Stimulated activated CD8-positive, alpha-beta memory T cell treated with anti-CD3 and anti-CD28 coated beads, Interleukin-4, amount 100 ng/mL, for 24 hours (primary cell): ENCODE measurements at places on chromosomes 2 and 18.

- DNase-seq = no peak
Observed at GRCh38 chr2:224272237-224272910, 129.5 kb downstream of the FAM124B start.

DNA sequence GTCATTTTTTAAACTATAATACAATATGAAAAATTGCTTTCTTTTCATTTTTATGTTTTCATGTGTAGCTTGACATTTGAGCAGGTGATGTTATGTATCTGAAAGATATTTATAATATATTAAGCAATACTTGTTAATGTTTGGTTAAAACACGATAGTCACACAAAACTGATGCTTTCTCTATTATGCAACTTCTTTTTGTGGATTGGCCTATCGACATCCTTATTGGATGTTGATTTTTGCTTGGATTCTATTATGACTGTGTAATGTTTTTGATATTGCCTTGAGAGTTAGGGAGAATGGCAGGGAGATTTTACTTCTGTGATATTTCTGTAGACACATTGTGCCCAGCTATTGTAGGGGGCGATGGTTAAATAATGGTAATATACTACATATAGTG is 128.0 kb downstream of the ZNF407 start:
- DNase-seq = no peak

DNA sequence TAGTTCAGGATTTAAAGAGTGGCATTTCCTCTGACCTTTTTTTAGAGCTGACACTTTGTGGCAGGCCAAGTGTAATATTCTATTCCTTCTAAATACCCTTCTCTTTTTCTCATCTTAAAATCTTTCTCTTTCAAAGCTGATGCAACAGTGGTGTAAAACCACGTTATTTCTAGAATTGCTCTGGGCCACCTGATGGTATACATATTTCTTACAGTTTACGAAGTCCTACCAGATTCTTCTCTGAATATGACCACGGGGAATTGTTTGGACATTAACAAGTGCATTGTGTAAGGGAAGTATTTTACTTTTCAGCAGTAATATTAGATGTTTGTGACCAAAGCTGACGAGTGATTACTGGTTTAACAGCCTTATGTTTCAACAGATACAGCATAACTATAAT is 109.9 kb downstream of the PTPRM start:
- DNase-seq = no peak

- DNase-seq = no peak
Observed at GRCh38 chr2:239612133-239612532, 211.3 kb upstream of the HDAC4 start.

GRCh38 chr18:44497757-44498490 is 182.8 kb upstream of the SETBP1 start:
- DNase-seq = no peak

DNA sequence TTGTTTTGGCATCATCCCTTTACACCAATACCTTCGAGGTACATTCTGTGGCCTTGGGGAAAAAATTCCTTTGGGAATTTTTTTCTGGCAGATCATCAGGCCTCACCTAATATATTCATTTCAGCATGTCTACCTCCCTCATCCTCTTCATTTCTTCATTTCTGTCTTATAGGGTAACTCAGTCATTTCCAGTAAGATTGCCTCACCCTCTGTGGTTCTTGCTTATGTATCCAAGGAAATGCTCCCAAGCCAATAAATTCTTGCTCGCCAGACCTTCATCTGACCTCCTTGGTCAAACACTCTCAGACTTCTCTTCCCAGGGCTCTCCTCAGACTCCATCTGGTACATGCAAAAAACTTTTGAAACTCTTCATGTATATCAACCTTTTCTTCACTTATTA is 265.6 kb downstream of the TMX3 start:
- DNase-seq = no peak

DNA sequence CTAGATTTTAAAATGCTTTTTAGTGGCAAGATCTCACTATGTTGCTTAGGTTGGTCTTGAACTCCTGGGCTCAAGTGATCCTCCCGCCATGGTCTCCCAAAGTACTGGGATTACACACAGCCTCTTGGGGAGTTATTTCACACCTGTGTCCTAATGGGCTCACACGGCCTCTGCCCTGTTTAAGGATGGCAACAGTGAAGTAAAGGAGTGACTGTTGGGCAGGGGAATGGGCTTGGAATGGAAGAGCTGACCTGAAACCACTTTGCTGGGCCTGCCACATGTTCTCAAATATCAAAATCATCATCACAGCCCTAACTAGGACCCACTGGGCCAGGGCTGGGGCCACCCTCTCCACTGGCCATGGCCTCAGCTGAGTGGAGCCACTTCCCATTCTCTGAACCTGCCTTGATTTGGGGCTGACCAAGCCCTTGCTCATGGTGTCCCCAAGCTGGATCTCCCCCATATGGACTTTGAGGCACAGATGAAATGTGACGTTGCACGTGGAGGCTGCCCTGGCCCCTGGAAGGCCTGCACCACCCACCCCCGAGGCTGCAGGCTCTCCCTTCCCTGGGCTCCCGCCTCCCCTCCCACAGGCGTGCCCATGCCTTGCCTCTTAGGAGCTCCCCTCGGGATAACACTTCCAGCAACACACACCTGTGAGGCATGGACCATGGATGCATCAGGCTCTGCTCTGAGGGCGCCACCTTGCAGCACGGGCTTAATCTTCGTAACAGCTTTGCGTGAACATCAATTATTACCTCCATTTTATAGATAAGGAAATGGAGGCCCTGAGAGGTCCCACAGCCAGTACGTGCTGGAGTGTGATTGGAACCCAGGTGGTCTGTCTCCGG is 71.8 kb upstream of the SMAD7 start:
- no peak for DNase-seq

DNA sequence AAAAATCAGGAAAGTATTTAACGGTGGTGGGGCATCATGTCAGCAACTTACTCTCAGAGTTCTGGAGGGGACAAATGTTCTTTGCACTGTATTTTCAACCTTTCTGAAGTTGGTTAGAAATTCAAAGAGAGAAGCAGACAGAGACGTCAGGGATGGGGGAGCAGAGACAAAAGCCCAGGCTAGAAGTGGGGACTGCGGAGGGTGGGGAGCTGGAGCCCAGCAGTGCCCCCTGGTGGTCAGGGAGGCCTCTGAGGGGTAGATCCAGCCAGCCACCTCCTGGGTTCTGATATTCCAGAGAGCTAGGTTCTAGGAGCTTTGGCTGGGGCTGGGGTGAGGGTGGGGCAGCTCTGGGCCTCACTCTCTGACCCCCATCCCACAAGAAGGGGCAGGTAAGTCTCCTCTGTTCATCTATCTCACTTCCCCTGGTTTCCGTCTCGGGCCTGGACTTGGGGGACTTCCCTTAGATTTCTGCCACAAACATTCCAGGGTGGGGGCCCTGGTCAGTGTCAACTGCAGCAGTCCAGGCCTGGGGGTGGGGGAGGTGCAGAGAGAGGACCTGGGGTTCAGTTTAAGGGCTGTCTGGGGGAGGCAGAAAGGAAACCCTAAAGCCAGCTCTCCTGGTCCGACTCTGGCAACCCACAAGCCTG is 8.9 kb downstream of the TNS1 start:
- peak; percentile 38 for DNase-seq

DNA sequence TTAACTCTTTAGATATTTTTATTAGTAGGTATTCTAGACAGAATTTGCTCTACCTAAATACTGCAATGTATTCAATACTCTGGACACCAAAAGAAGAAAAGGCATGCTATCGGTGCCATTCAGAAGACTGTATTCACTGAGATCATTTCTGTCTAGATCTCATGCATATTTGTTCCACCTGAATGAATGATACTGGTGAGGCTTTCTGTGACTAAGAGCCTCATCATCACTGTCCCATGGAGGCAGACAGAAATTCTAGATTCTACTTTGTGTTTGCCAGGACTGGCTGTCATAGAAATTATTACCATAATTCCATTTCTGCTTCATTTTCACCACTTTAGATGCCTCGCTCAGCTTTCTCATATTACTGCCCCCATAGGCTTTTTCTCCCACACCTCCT is 340.7 kb downstream of the MBD2 start:
- DNase-seq = no peak

- no peak for DNase-seq
Observed at GRCh38 chr2:200735061-200735460, 76.6 kb upstream of the BZW1 start.

DNA sequence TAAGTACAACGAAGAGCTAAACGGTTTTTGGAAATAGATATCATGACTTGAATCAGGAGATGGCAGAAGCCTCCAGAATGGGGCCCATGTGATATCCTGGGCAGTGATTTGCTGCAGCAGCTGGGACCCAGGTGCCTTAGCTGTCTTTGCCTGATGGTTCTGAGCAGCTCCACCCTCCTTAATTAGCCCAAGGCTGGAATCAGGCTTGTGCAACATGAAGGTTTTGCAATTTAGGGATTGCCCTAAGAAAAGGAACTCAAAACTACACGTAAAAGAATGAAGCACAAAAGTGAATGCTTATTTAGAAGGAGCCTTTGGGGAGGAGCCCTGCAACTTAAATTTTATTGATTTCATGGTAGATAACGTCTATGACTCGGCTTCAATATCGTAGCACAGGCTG is 17.3 kb upstream of the CNDP2 start:
- DNase-seq = no peak

- DNase-seq = no peak
Observed at GRCh38 chr18:73901566-73901965, 246.1 kb downstream of the FBXO15 start.

- DNase-seq = no peak
Observed at GRCh38 chr18:905948-906415, 1.3 kb downstream of the ADCYAP1 start.

DNA sequence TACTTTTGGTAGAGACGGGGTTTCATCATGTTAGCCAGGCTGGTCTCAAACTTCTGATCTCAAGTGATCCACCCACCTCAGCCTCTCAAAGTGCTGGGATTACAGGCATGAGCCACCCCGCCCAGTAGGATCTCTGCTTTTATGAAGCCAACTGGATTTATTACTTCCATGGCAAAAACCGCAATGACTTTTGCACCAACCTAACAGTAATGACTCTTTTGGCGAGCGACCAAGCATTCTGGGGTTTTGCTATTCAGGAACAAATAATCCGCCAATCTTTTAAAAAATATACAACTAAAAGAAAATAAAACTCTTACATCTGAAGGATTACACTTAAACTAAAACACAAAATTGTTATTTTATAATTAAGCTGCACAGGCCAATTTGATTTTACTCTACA is 260.6 kb downstream of the ZEB2 start:
- DNase-seq = no peak

GRCh38 chr18:48828194-48828545 is 122.6 kb downstream of the SMAD7 start:
- DNase-seq = no peak

DNA sequence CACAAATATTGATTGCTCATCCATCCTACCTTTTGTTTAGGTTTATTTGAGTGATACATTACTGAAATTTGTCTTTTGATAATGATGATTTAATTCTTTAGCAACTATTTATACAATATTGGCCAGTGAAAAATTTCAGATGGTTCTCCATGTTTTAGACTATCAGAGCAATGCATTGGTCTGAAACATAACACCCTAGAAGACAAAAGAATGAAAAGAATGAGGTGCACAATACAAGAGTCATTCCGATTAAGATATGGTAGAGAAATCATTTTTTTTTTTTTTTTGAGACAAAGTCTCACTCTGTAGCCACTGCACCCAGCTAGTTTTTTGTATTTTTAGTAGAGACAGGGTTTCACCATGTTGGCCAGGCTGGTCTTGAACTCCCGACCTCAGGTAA is 197.4 kb upstream of the FAM98A start:
- no peak for DNase-seq

GRCh38 chr2:155703917-155704316 is 628.6 kb downstream of the NR4A2 start:
- DNase-seq = no peak

DNA sequence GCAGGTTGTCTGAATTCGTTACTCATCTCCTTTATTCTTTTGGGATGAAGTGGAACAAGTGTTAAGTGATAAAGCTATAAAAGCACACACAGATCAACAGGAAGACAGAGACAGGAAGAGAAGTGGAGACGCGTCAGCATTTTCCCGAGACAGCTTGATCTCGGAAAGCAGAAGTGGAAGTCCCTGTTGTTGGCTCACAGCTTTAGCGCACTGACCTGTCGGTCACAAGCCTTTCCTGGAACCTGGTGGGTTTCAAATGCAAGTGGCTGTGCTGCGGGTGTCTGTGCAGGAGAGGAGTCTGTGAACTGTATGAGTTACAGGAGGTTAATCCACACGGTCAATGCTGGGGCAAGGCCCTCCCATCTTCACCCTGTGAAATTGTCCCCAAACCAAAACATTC is 116.6 kb upstream of the PELI1 start:
- DNase-seq = no peak

- no peak for DNase-seq
Observed at GRCh38 chr2:25073025-25073424, 31.1 kb downstream of the EFR3B start.

- DNase-seq = no peak
Observed at GRCh38 chr2:137644731-137645130, 319.5 kb upstream of the HNMT start.

DNA sequence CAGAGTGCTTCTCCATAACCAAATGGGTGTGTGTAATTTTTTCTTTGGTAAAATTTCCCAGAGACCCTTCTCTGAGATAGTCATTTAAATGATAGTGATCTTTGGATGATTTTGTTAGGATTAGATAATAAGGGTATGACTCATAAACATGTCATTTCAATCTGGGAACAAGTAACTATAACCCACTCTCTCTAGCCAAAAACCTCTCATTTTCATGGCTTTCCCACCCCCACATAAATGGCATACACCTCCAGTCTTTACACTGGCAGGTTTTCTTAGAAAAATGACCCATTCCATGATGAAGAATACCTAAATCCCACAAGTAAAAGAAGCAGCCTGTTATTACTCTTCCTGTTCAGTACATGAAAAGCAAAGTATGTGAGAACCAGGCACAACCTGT is 572.0 kb upstream of the ZEB2 start:
- DNase-seq = no peak
